Hematopoietic multipotent progenitor cell treated with erythropoietin and hydrocortisone succinate and interleukin-3 and kit ligand, for 8 days (in vitro differentiated cells): ENCODE measurements at places on chromosomes 4 and X.

- DNase-seq = no peak
These were observed 21.2 kb downstream of the PCGF3 start for GRCh38 chr4:726838-727237.

GRCh38 chr4:79688691-79689090 lies 280.7 kb upstream of the GK2 start:
- no peak for DNase-seq

GRCh38 chrX:83186632-83187031 lies 321.5 kb upstream of the POU3F4 start:
- DNase-seq = no peak

DNA sequence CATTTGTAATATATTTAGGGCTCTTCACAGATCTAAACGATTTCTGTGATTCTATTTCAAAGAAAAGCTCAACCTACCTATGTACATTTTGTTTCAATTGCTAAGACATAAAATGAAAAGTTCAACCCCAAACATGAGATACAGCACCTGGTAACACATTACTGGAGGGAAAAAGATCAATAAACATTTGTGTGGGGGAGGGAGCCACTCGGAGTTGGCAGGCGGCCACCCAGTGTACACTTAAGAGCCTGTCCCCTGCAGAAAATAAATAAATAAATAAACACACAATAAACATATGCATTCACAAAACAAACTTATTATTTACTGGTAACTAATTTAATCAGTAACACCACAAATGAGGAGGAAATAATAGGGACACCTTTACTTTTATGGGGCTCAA lies 19.3 kb downstream of the PRSS48 start:
- DNase-seq = no peak
